ENCODE measurements at places on chromosomes 1 and 21.
A peak's percentile ranks its signal among the peaks of the same experiment; 100 is the strongest.

DNA sequence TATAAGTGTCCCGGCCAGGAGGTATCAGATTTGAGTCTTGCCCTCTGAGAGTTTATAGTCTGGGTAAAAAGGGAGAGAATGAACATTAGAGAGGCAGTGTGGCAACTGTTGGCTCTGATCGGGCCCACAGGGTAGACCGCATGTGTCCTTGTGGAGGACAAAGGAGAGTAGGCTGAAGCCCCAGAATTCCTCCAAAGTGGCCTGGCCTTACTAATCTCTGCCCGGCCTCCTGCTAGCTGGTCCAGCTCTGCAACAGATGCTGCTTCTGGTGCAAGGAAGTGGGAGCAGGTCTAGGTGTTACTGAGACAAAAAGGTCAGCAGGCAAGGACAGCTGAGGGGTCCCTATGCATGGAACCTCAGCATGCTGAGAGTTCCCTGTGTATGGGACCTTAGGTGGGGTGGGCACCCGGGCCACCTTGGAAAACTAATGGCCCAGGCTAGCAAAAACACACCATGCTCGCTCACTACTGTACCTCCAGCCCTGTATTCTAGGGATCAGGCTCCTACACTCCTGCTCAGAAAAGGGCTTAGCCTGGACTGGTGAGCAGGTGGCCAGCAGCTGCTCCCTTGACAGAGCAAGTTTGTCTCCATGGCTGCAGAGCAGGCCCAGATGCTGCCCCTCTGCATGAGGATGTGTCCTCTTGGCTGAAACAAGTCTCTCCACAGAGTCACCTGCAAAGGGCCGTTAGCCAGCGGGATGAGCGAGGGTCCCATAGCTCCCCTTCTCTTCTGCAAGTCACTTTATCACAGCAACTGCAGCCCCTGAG lies 30.3 kb upstream of the RGS16 start:
- no peak for DNase-seq

DNA sequence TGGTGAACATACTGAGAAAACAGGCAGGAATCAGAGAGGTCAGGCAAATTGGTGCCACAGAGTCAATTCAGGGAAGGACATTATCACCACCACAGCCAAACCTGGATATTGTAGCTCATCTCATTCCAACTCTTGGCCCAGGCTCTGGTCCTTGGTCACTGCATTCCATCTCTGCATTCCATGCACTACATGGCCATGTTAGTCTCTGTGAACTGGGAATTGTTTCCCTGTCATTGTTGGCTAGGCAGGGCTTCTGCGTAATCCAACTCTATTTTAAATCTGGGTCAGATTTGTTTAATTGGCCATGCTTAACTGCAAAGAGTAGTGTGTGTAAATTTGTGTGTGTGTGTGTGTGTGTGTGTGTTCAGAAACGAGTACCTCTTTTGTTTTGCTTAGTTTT lies 837.6 kb upstream of the ADAMTS5 start:
- DNase-seq = no peak

- DNase-seq = no peak
These were observed 916.2 kb upstream of the B3GALT2 start for GRCh38 chr1:194102607-194103006.

DNA sequence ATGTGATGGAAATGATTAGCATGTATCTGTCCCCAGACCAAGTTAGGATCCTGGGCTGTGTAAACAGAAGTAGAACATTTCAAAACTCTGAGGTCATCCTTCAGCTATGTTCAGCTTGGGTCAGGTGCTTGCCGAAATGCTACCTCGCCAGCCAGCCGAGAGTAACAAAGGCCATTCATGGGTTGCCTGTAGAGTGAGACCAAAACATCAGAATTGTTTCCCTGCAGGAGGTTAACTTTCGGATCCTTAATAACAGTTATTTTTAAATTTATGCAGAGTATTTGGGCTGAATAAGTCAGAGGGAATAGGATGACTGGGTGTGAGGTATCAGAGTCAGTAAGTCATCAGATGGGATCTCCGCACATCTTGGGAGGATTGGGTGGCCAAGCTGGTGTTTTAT lies 35.6 kb downstream of the SMYD2 start:
- no peak for DNase-seq

DNA sequence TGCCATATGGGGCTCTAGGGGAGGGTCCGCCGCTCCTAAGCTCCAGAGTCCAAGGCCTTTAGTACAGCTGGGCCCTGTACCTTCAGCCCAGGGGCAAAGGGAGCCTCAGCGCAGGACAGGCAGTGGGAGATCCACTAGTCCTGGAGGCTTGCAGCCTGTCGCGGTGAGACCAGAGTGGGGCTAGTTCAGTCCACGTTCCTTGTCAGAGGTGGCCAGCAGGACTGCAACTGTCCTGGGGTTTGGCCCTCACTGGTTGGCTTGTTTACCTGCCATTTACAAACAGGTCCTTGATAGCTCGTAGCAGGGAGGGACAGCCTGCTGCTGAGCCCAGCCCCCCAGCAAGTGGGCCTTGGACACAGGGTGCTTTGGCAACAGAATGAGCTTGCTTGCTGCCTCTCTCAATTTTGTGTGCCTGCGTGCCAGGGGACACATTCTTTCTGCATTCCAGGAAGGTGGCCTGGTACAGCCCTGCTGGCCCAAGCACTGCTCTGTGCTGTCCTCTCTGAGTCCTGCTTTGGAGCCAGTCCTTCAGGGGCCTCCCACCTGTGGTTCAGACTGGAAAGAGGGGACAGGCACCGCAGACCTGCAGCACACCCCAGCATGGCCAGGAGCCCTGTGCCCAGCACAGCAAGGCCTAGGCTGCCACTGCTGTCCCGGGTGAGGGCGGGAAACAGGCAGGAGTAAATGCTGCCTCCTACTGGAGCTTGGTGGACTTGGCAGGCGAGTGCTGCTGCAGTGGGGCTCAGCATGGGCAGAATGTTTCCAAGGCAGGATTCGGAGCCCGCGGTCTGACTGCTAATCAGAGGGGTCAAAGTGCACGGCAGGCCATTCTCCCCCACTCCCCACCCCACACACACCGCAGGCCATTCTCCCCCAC lies 15.2 kb downstream of the H6PD start:
- DNase-seq = no peak

DNA sequence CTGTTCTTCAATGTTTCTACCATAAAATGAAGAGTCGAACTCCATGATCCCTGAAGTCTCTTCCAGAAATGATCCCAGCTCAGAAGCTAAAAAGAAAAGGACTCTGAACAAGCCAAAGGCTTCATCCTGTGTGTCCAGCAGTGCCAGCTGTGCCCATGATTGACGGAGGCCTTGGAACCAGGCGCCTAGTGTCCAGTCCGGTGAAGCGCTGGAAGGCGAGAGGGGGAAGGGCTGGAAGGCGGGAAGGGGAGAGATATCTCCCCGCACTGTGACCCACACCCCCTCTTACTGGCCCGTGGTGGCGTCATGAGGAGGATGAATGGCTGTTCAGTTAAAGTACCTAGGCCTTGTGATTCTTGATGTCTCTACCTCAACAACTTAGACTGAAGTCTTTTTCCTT lies 10.4 kb upstream of the PLEKHA6 start:
- DNase-seq = no peak

DNA sequence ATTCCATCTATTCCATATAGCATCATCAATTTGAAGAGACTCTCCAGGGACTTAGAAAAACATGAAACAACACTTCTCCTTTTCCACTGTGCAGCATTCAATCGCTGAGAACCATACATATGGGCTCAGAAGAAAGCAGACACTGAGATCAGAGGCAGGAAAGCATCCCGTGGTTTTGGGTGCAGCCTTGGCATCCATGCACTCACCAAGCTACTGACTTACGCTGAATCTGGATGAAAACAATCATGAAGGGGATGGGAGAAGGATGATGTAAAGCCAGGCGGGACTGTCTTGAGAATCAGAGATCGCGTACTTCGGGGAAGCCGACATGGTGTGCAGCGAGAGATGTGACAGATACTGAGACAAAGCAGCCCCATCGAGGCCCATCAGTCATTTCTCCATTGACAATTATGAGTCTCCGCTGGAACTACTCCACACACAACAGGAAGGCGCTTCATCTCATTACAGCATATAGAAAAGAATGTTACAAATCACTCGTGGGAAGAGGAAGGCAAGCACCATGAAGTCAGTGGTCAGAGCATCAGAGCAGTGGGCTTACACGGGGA lies 2.3 kb upstream of the TIAM1 start:
- no peak for DNase-seq

DNA sequence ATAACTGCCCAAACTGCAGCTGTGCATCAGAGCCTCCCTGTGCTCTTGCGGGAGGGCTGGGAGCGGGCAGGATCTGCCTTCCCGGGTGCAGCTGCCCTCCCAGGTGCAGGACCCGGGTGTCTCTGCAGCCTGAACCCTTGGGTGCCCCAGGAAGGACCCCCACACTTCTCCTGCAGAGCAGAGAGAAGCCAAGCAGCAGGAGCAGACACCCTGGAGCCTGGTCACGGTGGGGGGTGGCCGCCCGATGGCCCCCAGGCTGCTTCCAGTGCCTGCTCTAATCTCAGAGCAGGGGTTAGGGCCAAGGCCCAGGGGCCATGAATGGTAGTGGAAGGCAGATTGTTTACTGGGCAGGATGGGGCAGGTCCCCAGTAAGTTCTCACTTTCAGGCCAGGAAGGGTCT lies 83.0 kb downstream of the RHOU start:
- DNase-seq = no peak

GRCh38 chr21:44337941-44338895 lies 972 bp downstream of the CFAP410 start:
- no peak for DNase-seq

GRCh38 chr1:181310560-181310959 lies 172.8 kb upstream of the CACNA1E start:
- no peak for DNase-seq

- no peak for DNase-seq
These were observed 53.1 kb downstream of the VANGL2 start for GRCh38 chr1:160453443-160453842.

DNA sequence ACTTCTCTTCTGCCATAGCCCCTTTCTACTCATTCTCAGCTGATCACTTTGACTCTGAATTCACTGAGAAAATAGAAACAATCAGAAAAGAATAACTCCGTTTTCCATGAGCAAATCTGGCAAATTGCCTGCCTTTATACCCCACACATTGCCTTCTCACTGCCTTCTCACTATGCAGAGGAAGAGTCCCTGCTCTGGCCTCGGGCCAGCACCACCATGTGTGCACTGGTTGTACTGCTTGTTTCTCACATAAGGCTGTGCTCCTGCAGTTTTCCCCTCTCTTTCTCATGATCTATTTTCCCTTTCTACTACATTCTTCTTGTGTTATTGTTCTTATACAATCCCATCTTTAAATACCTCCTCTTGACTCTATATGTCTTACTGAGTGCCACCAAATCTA lies 2.3 kb upstream of the HMGCS2 start:
- DNase-seq = no peak

GRCh38 chr21:36630485-36631206 lies 68.3 kb upstream of the SIM2 start:
- peak; percentile 49 for DNase-seq

DNA sequence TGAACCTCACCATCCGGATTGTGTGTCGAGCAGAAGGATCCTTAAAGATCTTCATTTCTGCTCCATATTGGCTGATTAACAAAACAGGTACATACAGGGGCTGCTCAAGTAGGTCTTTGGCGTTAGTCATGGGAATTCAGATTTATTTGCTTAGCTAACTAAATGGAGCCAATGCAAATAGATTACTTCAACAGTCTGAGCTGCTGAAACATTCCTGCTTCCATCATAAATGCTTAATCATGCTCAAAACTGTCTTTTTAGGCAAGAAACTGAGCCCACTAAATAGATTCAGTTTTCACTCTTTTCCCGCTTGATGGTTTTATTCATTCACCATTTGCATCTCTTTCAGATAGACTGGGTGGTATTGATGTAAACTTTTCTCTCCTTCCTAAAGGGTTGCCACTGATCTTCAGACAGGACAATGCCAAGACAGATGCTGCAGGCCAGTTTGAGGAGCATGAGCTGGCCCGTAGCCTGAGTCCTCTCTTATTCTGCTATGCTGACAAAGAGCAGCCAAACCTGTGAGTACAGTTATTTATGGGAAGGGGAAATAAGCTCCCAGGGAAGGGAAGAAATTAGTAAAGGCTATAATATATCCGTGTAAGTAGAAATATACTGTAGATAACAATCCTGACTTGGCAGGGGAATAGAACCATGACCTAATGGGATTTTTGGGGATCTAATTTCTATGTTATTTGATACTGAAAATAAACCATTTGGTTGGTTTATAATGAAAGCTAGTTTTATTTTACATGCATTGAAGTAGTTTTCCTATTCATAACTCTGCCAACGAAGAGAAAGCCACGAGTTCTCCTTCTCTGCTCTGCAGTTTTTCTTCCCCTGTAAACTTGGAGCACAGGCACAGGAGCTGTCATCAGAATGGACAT lies 126.4 kb downstream of the VPS13D start:
- no peak for DNase-seq

- DNase-seq = no peak
These were observed 14.6 kb downstream of the BACE2 start for GRCh38 chr21:41182547-41182946.

DNA sequence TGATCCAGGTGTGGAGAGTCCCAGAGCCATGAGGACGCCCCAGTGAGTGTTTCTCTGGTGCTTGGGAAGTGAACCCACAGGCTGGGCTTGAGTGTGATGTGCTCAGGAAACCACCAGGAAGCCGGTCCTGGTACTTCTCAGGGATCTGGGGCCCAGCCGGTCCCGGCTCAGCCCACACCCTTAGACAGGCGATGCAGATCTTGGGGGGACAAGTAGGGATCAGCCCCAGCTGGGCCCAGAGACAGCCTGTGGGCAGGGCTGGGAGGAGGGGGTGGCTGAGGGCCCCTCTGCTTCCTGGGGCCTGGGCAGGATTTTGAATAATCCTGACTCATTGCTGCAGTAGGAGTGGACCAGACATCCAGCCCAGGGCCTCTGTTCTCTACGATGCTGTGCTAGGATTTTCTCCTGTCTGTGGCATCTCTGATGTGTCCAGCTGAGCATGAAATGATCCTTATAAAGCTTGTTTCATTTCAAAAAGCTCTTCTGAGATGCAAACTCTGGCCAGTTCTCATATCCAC lies 698.0 kb downstream of the PTPRU start:
- no peak for DNase-seq

- no peak for DNase-seq
These were observed 468.1 kb downstream of the RPS6KC1 start for GRCh38 chr1:213519098-213519497.

DNA sequence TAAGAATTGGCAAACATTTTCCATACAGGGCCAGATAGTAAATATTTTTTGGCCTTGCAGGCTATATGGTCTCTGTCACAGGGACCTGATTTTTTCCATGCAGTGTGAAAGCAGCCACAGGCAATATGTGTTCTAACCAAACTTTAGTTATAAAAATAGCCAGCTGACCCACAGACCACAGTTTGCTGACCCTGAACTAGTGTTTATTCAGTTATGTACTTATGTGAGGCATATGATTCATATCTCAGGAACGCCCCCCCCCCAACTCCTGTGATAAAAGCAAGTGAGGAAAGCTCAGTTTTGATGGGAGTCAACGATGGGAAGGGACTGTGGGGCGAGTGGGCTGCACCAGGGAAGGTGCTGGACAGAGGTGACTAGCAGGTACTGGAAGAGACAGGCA lies 80.1 kb downstream of the HMGB4 start:
- no peak for DNase-seq
